ENCODE measurements at places on chromosomes 3 and 15.

- no peak for DNase-seq
These were observed 551 bp downstream of the DNAJC13 start for GRCh38 chr3:132417695-132418411.

GRCh38 chr3:72763751-72764440, 84.3 kb downstream of the SHQ1 start:
- no peak for DNase-seq

GRCh38 chr3:1404270-1404962, 311.6 kb downstream of the CNTN6 start:
- no peak for DNase-seq

DNA sequence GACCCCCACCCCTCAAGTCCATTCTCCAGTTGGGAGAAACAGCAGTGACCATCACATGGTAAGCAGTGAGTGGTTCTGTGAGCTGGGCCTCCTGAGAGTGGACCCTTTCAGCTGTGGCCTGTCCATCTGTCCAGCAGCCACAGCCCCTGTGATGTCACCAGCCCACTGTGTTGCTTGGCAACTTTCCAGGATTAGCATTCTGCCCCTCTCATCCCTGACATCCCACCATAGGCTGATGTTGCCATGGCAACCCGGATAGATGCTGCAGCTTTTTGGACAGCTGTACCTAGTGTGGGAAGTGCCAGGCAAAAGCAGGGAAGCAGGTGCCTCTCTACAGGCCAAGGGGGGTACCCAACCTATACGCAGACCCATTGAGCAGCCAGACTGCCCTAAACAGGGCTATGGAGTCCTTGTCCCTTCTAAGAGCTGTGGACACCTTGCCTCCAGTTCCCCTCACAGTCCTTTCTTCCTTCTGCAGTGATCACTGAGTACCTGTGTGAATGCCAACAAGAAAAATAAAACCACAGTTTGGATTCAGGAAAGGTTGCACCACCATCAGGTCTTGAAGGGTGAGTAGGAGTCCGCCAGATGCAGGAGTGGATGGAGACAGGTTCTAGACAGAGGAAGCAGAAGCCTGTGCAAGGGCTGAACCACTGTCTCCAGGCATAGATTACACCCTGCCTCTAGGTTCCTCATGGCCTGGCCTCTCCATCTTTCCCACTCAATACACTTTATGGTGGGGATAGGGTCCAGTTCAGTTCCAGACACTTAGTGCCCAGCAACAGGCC, at the start of gene DNAH1:
TSS of gene DNAH1 (plus strand) at position 343 of the 788 bp plus-strand sequence. CDS start 6,124 bp downstream, outside the sequence.
- DNase-seq: no peak

GRCh38 chr3:46755646-46756045, 38.0 kb upstream of the PRSS50 start:
- DNase-seq: no peak

DNA sequence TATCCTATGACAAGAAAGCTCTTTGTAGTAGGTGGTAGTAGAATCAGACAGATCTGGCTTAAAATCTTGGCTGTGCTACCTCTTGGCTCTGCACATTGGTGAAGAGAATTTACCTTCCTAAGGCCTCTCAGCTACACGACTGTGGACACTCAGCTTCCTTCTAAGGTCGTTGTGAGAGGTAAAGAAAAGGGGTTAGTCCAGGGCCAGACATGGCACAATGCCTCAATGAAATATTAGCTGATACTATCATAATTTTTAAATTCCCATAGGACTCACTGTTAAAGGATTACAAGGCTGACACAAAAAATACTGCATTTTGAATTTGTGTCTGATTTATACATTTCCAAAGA, 80.4 kb downstream of the IGF1R start:
- no peak for DNase-seq

GRCh38 chr3:170767576-170767941, 102.4 kb downstream of the RPL22L1 start:
- no peak for DNase-seq

DNA sequence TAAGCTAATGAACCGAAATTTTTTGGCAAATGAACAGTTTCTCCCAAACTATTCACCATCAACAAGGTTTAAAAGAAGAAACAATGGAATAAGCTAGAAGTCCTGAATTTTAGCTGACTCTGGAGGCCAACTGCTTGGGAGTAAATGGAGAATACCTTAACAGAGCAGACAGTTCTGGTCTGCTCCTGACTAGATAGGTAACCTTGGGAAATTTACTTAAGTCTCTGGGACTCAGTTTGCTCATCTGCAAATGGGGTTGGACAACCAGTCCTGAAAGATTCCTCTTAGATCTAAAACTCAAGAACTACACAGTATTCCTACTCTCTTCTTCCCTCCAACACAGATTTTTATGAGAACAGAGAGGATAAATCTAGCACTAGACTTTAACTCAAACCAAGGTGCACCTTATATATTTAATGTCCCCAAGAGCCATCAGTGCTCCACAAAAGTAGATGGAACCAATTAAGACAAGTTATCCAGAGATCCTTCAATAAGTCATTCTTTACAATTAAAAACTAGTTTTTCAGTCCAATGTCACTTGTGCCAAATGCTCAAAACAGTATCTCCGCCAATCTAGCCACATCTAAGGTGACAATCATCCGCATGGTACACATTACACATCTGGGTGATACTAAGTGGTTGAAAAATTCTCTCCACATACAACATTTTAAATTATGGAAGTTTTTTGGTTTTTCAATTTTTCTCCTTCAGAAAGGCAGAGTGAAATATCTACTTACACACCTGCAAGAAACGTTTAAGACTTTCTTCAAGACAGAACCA, 1.5 kb downstream of the RHOA start:
- DNase-seq: no peak

GRCh38 chr3:73827204-73827603, 202.5 kb upstream of the PDZRN3 start:
- DNase-seq: no peak

- no peak for DNase-seq
These were observed 446.6 kb upstream of the BCHE start for GRCh38 chr3:166283840-166284239.

- no peak for DNase-seq
These were observed 495.3 kb upstream of the AGTR1 start for GRCh38 chr3:148202386-148202785.

DNA sequence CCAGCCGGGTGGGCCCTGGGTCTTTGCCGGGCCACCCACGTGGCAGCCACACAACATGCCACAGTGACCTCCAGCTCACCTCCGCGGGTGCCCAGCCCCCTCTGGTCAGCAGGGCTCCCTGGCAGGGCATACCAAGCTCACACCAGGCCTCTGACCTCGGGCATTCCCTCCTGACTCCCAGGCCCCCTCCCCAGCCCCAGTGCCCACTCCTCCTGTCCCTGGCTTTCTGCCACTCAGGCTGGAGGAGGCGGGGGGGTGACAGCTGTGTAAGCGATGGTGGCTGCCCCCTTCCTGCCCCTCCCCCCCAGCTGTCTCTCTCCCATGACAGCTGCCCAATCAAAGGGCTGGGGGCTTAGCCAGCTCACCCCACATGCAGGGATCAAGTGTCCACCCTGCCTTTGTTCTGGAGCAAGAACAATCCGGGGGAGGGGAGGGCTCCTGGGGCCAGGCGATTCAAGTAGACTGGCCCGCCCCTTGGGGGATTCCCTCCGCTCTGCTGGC, 3.3 kb downstream of the PCBP4 start:
- no peak for DNase-seq

DNA sequence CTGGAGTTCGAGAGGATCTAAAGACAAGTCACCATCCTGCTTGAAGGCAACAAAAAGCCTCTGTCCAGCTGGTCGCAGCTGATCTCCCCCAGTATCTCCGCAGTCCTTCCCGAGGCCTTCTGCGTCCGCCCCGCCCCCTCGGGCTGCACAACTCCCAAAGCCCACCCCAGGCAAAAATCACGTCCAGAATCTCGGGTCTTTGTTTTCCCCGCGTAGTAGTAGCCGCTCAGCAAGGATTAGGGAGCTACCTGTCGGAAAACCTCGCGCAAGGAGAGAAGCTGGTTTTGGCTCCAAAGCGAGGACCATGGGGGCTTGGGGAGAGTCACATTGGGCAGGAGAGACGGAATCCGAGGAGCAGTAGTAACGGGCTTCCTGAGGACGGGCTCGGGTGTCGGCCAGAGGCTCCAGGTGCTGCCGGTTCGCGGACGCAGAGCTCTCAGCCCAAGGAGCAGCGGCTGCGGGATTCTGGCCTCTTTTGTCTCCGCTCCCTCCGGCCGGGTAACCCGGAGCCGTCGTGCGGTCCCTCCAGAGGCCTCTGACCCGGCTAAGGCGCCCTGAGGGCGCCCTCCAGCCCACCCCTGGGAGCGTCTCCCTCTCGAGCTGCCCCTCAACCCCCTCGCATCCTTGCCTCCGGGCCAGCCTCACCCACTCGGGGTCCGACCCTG, 401 bp downstream of the ZSCAN29 start:
- no peak for DNase-seq

DNA sequence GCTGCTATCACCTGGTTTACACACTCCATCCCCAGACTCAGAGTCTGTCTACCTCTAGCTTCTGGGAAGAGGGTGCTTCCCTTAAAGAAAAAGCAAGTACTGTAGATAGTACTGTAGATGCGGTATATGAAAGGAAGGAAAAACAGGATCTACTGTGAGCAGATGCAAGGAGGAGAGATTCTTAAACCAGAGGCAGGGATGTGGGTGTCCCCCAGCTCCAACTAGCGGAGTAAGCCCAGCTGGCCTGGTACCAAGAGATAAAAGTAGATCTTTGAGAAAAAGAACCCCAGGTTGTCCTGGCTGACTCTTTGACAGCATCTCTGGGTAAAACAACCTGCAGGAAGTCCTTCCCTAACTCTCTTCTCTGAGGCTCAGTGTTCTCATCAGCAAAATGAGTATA, 523.7 kb upstream of the PROK2 start:
- DNase-seq: no peak

DNA sequence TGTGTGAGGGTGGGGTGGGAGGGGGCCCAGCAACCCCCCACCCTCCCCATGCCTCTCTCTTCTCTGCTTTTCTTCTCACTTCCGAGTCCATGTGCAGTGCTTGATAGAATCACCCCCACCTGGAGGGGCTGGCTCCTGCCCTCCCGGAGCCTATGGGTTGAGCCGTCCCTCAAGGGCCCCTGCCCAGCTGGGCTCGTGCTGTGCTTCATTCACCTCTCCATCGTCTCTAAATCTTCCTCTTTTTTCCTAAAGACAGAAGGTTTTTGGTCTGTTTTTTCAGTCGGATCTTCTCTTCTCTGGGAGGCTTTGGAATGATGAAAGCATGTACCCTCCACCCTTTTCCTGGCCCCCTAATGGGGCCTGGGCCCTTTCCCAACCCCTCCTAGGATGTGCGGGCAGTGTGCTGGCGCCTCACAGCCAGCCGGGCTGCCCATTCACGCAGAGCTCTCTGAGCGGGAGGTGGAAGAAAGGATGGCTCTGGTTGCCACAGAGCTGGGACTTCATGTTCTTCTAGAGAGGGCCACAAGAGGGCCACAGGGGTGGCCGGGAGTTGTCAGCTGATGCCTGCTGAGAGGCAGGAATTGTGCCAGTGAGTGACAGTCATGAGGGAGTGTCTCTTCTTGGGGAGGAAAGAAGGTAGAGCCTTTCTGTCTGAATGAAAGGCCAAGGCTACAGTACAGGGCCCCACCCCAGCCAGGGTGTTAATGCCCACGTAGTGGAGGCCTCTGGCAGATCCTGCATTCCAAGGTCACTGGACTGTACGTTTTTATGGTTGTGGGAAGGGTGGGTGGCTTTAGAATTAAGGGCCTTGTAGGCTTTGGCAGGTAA, 8.1 kb downstream of the FAM131A start:
- DNase-seq: no peak

- no peak for DNase-seq
These were observed 31.6 kb downstream of the CFAP44 start for GRCh38 chr3:113409676-113410075.

- no peak for DNase-seq
These were observed 291.7 kb downstream of the FAM43A start for GRCh38 chr3:194977356-194977755.

GRCh38 chr15:46317029-46317428, 682.2 kb downstream of the SQOR start:
- DNase-seq: no peak

DNA sequence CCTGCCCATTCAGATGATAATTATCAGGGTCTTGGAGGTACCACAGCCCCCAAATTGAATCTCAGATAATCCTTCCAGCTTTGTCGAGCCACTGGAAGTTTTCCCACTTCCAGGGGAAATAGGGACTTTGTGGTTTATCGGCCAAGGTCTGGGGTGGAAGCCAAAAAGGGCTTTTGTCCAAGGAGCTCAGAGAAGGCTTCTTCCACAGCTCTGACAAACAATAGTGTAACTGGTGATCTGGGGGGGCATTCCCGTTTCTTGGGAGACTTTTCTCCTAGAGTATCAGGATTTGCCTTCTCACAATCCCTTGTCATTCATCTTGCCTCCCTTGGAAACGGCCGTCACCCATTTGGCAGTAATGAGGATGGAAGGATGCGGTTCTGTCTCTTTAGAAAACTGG, 18.4 kb downstream of the SRGAP3 start:
- DNase-seq: no peak

DNA sequence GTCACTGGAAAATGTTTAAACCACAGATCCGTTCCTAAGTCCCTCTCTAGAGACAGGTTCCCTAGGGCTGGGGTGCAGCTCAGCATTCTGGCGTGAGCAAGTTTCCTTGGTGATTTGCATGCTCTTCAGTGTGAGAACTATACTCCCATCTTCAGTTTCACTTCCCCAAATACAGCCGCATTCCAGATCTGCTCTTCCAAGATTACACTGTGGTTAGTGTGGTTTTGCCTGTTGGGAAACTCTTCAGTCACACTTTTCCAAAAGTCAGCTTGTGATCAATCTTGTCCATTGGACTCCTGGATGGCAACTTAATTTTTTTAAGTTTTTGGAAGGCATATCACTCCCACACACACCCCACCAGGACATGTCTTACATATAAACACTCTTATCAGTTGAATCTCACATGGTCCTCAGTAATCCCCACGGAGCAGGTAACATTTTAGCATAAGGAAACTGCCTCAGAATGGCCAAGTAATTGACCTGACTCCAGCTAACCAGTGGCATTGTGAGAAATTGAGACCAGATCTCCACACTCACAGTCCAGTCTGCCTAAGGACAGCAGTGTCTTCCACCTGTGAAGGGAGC, 33.5 kb upstream of the PTPN23 start:
- DNase-seq: no peak

DNA sequence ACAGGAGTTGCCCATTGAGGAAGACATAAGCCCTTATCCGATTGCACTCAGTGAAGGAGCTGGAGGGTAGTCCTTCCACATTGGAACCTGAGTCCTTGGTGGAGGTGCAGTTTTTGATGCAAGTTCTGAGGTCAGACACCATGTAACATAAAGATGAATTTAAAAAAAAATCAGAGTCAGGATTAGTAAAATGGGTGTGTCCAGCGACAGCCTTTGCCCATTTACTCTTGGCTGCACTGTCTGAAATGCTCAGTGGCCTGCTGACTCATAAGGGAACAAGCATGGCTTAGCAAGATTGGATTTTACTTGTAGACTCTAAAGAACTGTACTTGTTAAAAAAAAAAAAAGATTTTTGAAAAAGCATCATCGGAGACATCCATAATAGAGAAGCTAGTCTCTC, 241.1 kb upstream of the TOPAZ1 start:
- no peak for DNase-seq

DNA sequence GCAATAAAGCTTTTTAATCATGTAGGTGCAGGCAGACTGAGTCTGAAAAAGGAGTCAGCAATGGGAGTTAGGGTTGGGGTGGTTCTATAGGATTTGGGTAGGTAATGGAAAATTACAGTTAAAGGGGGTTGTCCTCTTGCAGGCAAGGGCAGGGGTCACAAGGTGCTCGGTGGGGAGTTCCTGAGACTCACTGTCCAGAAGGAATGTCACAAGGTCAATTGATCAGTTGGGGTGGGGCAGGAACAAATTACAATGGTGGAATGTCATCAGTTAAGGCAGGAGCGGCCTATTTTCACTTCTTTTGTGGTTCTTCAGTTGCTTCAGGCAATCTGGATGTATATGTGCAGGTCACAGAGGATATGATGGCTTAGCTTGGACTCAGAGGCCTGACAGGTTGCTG, 13.9 kb downstream of the CCR5AS start:
- no peak for DNase-seq

GRCh38 chr3:179476215-179476614, 24.9 kb upstream of the GNB4 start:
- DNase-seq: no peak

Data from CD4-positive, alpha-beta T cell (primary cell).